ENCODE measurements at places on chromosomes 3 and 15. TPM values are rescaled to one million over a fixed set of nuclear protein-coding genes. Genes with fewer than 3 reads are reported as not detected.

The ENTPD3 gene
- total RNA-seq = 4.4 TPM

The FOXP1 gene
- total RNA-seq = 104 TPM

The DUOXA2 gene
- total RNA-seq = not detected

The TRIM69 gene
- 16.8 TPM for total RNA-seq

The CCK gene
- not detected for total RNA-seq

The CCDC13 gene
- total RNA-seq = 2.1 TPM

The SENP5 gene
- total RNA-seq = 26.8 TPM

The DLEC1 gene
- total RNA-seq = 34.8 TPM

The LARP6 gene
- 12.0 TPM for total RNA-seq

The GP5 gene
- 0.10 TPM for total RNA-seq

The ITIH1 gene
- total RNA-seq = not detected

The GOLGA8T gene
- total RNA-seq = not detected

The GP9 gene
- 12.0 TPM for total RNA-seq

The CFAP100 gene
- 5.2 TPM for total RNA-seq

The ADIPOQ gene
- total RNA-seq = not detected

The SLC28A2 gene
- not detected for total RNA-seq

The SRPRB gene
- 35.1 TPM for total RNA-seq

The SLCO3A1 gene
- 51.9 TPM for total RNA-seq

The SERPINI2 gene
- 1.8 TPM for total RNA-seq

The SCAANT1 gene
- not detected for total RNA-seq

The LMOD3 gene
- 4.2 TPM for total RNA-seq

The CNTN4 gene
- total RNA-seq = 5.7 TPM

The CEP152 gene
- total RNA-seq = 6.4 TPM

The OR5K2 gene
- total RNA-seq = not detected

All from upper lobe of left lung (tissue), 6 donors.